ENCODE measurements at places on chromosomes 2 and 18.

GRCh38 chr2:144328938-144329337 is 191.0 kb downstream of the ZEB2 start:
- DNase-seq, result no peak

DNA sequence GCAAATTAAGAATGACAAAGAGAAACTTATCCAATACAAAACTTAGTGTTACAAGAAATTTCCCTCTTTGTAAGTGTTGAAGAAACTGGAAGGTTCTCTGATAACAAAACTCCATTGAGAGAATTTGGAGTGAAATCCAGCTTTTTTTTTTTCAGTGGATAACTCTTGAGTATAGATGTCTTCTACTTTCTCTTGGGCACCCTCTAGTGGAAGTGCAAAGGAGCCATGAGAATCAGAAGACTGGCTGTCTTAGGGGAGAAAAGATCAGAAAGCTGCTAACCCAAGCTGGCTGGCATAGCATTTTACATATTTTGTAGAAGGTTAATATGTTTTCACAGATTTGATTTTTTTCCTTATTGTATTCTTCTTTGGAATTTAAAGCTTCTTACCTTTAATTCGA is 138.8 kb upstream of the SATB2 start:
- DNase-seq, result no peak

GRCh38 chr2:120983344-120983743 is 247.7 kb downstream of the GLI2 start:
- DNase-seq, result no peak

DNA sequence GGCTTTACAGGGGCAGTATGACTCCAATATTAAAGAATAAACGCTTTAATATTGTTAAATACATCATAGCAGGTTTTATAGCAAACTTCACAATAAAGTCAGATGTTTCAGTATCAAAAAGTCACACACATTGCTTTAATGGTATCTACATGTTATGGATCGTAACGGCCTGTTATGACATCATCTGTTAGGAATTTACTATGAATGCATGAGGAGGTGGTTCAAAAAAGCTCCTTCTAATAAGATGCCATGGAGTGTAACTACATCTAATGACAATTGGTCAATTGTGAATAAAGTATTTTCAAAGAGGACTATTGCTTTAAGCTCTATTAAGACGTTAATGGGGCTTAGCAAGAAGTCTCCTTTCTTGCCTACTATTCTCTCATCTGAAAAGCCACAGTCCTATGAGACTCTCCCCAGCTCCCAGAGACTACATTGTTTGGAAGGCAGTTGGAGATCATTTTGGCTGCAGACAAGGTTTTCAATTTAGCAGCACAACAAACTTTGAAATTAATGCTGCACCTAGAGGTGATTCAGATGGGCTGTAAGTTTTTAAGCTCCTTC is 300.7 kb upstream of the MEIS1 start:
- DNase-seq, result no peak

DNA sequence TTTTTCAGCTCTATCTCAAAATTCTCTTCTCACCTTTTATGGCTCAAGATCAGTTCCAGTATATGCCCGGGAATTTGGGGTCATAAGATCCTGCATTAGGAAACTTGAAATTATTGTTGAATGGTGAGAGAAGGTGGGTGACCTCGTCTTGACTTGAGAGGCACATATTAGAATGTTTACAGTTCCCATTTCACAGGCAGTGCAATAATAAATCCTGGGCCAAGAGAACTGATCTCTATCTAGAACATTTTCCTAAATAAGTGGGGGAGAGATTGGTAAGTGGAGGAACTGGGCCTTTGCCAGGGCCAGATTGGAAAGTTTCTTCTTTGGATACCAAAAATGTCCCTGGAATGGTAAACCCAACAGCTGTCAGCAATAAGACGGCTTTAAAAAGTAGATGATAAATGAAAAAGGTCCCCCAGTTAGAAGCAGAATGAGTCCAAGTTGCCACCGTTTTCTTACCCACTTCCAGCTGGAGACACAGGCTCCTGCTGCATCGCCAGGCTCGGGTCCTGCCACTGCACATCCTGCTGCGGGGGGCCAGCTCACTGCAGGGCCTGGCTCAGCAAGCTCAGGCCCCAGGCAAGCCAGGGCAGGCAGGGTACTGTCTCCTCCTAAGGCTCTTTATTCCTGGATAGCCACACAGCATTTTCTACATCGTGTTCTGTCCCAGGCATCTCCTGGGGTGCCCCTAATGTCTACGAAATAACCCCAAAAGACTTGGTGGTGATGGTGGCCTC is 126.4 kb upstream of the EPAS1 start:
- no peak for DNase-seq

DNA sequence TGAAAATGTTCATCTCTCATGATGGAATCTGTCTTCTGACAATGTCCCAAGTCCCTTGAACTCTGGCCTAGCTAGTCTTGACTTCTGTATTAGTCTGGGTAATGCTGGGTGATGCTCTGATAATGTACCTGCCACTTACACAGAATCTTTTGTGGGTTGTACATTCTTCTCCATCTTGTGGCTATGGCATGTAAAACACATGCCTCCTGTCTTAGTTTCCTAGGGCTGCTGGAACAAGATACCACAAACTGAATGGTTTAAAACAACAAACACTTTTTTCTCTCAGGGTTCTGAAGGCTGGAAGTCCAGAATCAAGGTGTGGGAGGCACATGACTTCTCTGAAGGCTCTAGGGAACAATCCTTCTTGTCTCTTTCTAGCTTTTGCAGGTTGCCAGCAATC is 57.1 kb downstream of the RAPGEF4 start:
- no peak for DNase-seq

- no peak for DNase-seq
These were observed 46.0 kb downstream of the ADCY3 start for GRCh38 chr2:24874035-24874434.

DNA sequence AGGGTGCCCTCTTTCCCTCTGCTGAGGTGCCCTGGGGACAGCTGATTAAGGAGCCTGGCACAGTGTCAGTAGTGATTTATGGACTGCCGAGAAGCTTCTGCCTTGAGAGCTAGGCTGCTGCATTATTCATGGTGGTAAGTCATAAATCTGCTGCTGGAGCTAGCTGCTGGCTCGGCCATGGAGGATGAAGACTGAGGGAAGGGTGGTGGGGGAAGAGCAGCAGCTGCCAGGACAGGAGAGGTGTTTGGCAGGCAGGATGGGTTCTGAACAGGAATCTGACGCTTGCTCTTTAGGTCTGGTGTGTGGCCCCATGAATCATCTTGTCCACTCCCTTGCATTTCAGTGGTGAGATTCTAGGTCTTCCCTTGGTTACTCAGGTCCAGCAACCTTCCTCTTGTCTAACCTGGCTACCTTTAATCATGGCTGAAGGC is 296.3 kb downstream of the DYSF start:
- DNase-seq, result no peak

- no peak for DNase-seq
These were observed 56.4 kb upstream of the SPP2 start for GRCh38 chr2:233994151-233994550.

DNA sequence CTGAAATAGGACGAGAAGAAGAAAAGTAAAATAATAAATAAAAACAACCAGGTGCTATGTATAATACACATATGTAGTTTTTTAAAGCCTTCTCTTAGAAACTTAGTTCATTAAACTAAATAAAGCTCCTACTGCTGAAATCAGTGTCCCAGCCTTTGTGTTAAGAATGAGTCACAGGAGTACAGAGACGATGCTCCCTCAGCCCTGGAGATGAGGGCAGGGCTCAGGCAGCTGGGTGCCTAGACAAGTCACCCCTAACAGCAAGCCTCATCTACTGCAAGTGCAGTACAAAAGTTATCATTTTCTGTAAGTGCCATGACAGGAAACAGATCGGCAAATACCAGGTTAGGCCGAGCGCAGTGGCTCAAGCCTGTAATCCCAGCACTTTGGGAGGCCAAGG is 18.2 kb downstream of the KIDINS220 start:
- DNase-seq, result no peak

- no peak for DNase-seq
These were observed 11.7 kb downstream of the LAMA1 start for GRCh38 chr18:7105943-7106342.

- DNase-seq, result no peak
These were observed 7.6 kb downstream of the ITGA6 start for GRCh38 chr2:172434821-172435605.

DNA sequence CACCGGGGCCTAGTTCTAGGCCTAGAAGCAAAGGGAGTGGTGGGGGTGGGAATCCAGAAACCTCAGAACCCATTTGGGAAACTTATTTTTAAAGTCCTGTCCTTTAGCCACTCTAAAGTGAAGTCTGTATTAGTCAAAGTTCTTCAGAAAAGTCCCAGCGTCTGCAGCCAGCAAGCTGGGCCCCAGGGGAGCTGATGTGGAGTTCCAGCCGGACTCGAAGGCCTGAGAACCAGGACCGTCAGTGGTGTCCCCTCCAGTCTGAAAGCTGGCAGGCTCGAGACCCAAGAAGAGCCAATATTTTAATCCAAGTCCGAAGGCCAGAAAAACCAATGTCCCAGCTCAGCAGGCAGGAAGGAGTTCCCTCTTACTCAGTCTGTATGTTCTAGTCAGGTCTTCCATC is 32.4 kb downstream of the ID2 start:
- no peak for DNase-seq
